ENCODE measurements at places on chromosomes 16 and 17.
A peak's percentile ranks its signal among the peaks of the same experiment; 100 is the strongest.

GRCh38 chr16:86541560-86541959 is 13.5 kb downstream of the MTHFSD start:
- no peak for DNase-seq

DNA sequence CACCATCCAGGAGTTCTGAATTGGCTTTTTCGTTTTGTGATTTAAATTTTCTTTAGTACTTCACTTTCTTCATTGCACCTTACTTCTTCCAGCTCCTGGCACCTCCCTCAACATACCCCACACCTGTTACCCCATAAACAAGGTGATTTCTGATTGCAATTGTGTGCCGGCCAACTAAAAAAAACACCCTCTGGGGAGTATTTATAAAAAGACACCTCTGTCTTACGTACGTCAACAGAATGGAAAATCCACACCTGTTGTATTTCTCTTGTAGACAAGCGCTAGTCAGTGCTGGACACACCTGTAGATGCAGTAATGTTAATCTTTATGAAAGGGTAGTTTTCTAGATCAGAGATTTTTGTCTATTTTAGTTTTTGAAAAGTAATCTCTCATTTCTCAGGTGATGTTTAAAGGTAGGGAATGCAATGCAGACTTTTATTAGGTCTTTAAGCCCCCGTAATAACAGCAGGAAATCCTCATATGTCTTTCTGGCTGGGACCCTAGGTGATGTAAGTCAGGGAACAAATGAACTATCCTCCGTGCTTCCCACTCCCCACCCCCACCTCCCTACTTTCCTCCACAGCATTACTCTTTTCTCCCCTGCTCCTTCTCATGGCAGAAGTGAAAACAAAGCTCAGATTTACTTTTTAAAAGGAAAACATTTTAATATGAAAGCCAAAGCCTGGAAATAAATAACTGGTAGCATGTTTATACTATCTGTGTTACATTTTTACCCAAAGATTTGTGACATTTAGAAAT is 4.2 kb downstream of the MSI2 start:
- DNase-seq: no peak

DNA sequence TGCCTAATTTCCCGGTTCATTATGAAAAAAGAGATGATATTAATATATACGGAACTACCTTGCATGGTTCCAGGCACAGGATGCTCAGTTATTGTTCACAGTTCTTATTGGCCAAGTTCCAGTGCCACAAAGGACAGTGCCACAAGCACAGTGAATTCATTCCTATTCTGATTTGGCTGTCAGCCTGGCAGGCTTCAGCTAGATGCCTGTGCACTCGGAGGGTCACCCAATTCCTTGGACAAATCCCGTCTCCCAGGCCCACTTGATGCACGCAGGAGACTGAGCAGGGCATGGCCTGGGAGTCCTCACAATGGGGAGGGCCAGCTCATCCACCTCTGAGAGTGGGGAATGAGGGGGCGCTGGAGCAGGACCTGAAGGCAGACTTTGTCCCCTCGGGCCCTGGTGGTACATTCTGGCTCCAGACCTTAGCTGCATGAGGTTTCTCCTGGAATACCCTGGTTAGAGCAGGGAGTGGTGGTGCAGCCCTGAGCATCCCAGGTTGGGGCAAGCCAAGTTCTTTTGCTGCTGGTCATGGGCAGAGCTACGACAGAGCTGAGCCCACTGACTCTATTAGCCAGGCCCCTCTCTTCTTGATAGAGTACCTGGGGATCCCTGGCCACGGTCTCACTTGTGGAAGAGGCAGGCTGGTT is 41.4 kb downstream of the MIS12 start:
- DNase-seq: no peak

DNA sequence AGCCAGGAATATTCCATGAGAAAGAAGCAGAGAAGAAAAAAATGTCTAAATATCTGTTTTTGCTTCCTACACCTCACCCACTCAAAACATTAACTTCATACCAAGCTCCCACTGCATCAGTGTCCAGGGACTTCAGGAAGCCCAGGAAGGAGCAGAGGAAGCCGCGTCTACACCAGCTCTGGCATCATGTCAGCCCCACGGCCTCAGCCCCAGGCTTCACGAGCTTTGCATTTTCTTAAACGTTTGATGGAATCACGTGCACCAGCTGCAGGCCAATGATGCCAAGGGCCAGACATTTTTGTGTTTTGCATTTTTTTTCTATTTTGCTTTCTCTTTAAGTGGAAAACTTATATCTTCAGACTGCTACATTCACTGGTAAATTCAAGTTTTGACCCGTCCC is 48.6 kb downstream of the CDRT4 start:
- DNase-seq: no peak

- DNase-seq: no peak
These were observed 284.4 kb downstream of the FOXL1 start for GRCh38 chr16:86862595-86863280.

- DNase-seq: no peak
These were observed 220.7 kb downstream of the ENGASE start for GRCh38 chr17:79295307-79295706.

DNA sequence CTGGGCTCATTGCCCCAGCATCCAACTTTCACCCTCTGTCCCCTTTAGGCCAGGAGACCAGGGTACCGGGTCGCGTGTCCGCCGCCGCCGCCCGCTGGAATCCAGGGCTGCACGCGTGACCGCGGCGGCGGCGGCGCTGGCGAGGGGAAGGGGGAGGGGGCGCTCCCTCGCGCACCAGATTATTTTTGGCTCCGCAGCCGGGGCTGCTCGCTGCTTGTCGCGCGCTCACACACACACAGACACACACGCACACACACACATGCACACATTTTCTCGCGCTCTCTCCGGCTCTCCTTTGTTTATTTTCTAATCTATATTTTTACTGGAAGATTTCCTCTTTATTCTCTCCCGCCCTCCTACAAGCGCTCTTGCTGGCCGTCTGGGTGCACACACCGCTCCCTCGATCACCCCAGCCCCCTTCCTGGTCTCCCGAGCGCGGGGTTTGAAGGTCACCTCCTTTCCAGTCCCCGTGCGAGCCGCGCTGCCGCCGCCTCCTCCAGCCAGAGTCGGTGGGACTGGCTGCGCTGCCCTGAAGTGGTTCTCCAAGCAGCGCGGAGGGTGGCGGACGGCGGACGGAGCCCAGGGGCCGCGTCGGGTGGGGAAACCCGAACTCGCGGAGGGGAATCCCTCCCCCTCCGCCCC is 921.4 kb upstream of the EEF2KMT start:
- no peak for DNase-seq

- DNase-seq: no peak
These were observed 2.2 kb downstream of the CYTH1 start for GRCh38 chr17:78779850-78780249.

DNA sequence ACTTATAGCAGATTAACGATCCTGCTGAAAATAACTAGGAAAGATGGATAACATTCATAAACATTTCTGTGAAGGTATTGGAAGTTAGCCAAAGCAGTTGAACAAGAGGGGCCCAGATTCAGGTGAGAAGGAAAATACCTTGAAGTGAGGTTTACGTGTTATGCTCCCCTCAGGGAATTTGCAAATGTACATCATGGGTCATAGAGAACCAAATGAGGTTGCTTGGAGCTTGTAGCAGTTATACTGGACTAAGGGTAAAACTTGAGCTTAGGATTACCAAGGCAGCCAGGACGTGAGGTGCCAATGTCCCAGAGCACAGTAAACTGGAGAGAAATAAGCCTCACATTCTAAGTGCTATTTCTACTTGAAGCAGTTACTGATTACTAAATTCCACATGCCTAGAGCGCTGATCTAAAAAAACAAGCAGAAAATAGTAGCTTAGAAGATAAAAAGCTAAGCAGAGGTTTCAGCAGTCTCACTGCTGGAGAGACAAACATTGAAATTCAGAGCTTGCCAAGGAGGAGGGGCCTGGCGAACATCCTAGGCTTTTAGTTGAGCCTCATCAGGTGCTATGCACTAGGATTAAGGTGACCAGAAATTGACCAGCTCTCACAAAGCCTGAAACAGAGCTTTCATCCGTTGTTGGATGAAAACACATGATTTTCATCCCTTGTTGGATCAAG is 136.7 kb upstream of the FAM20A start:
- DNase-seq: no peak

GRCh38 chr17:44779211-44780025 is 20.6 kb downstream of the ADAM11 start:
- peak; percentile 70 for DNase-seq

DNA sequence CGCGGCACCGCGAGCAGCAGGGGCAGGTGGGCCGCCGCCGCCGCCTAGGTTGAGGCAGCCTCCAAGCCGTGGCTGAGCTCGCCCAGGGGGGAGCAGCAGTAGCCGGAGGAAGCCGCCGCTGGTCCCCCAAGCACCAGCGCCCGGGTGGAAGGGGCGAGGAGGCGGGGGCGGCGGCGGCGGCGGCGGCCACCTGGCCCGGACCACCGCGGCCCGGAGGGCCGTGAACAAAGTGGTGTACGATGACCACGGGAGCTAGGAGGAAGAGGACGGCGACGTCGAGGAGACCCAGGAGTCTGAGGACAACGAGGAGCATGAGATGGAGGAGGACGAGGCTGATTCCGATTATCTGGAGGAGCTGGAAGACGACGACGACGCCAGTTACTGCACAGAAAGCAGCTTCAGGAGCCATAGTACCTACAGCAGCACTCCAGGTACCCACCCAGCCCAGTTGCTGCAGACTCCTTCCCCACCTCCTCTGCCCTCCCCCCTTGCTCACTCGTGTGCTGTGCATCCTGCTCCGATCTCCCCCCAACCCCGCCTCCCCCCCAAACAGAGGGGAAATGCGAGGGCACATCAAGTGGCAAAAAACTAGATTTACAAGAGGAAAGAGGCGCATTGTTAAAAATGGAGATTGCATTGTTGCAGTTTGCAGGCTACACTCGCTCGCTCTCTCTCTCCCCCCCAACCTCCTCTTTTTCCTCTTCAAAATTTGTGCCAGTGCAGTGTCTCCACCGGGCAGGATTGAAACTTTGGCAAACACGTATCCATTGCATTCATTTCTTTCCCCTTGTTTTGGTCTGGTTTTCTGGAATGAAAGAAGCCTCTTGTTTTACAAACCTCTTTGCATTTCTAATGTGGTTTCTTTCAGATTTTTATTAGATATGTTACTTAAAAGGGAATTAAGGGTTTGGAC is 41.8 kb upstream of the AMZ2 start:
- no peak for DNase-seq

- DNase-seq: no peak
These were observed 1.5 kb downstream of the ABCC1 start for GRCh38 chr16:15950869-15951268.

DNA sequence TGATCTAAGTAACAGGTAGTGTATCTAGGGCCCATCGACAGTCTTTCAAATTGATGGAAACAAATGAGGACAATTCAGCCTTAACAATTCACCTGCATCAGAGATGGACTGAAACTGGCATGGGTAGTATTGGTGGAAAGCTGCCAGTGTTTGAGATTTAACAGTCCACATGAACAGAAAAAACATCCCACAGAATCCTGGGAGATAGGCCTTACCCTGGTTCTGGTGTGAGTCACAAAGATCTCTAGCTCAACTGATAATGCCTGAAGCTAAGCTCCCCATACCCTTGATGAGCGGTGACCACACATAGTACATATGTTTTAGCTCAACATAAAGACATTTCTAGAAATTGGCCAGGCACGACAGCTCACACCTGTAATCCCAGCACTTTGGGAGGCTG is 21.9 kb downstream of the CRK start:
- no peak for DNase-seq

DNA sequence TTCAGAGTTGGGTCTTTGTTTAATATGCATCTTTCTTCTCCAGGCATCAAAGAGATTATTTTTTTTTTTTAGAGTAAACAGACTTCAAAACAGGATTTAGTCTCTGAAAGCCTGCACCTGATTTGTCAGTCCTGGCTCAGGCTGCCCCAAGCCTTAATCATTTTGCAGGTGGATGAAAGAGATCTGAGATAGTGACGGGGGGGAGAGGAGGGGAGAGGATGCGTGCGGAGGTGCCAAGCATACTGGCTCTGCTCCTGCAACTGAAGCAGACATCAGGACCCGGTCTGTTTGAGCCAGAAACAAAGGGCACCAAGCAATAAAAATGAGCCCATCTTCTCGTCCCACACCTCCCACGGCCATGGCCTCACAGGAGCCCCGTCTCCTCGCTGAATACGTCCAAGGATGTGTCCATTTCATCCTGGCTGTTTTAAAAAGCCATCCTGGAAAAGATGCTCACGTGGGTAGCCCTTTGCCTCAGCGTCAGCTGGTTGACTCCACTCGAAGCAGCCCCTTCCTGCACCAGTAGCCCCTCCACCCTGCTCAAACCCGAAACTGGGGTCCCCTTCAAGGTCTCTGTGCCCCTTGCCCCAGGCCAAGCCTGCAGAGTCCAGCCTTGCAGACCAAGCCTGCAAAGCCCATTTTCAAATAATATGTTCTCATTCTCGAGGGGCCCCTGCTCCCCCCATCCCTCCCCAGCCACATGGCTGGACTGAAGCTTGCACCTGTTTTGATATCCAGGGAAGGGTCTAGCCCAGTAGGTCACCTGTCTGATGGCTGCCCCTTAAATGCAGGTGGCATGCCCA is 84.8 kb upstream of the TNRC6C start:
- no peak for DNase-seq

GRCh38 chr17:27226611-27227230 is 67.2 kb upstream of the WSB1 start:
- no peak for DNase-seq

DNA sequence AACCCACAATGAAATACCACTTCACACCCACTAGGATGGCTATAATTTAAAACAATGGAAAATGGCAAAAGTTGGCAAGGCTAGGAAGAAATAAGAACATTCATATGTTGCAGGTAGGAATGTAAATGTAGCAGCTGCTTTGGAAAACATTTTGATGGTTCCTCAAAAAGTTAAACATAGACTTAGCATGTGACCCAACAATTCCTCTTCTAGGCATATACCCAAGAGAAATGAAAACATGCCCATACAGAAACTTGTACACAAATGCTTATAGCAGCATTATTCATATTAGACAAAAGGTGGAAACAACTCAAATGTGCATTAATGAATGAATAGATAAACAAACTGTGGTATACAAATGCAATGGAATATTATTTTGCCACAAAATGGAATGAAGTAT is 36.1 kb downstream of the MEOX1 start:
- no peak for DNase-seq

GRCh38 chr17:76635659-76636360 is 7.7 kb downstream of the ST6GALNAC1 start:
- DNase-seq: no peak

- no peak for DNase-seq
These were observed 9.3 kb downstream of the GAS2L2 start for GRCh38 chr17:35743626-35744328.

- no peak for DNase-seq
These were observed 32.4 kb downstream of the RAB11FIP3 start for GRCh38 chr16:457732-458400.
